Amniotic stem cell (primary cell): ENCODE measurements at places on chromosomes 16 and 17.

- DNase-seq: no peak
Measured at GRCh38 chr16:85369741-85370528, 243.2 kb upstream of the GSE1 start.

DNA sequence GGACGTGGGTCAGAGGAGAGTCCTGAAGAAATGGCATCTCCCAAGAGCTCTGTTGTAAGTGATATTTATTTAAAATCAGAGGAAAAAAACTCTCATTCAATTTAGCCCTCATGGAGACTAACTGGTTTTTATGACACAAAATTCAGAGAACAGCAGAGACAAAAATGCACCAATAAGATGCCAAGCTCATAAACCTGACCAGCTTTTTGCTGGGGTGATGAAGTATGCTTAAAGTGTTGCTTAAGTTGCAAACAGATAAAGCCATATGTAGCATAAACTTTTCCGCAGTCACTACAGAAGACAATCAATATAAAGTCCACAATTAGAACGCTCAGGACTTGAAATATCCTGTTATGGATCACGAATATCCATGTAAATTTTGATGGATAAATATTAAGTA, 124.0 kb upstream of the CORO6 start:
- no peak for DNase-seq

GRCh38 chr17:1398931-1399678, 917 bp downstream of the YWHAE start:
- no peak for DNase-seq

GRCh38 chr17:79841369-79842135, 2.3 kb upstream of the CBX4 start:
- no peak for DNase-seq

- DNase-seq: no peak
Measured at GRCh38 chr17:71118039-71118438, 948.7 kb downstream of the KCNJ2 start.

- no peak for DNase-seq
Measured at GRCh38 chr17:39016193-39017153, 49.3 kb upstream of the FBXO47 start.

- DNase-seq: no peak
Measured at GRCh38 chr17:67478401-67479041, 101.4 kb downstream of the PITPNC1 start.

- no peak for DNase-seq
Measured at GRCh38 chr16:88763502-88764053, 21.4 kb downstream of the PIEZO1 start.

- peak; percentile 5 for DNase-seq
Measured at GRCh38 chr16:73956587-73957494, 339.8 kb upstream of the PSMD7 start.

DNA sequence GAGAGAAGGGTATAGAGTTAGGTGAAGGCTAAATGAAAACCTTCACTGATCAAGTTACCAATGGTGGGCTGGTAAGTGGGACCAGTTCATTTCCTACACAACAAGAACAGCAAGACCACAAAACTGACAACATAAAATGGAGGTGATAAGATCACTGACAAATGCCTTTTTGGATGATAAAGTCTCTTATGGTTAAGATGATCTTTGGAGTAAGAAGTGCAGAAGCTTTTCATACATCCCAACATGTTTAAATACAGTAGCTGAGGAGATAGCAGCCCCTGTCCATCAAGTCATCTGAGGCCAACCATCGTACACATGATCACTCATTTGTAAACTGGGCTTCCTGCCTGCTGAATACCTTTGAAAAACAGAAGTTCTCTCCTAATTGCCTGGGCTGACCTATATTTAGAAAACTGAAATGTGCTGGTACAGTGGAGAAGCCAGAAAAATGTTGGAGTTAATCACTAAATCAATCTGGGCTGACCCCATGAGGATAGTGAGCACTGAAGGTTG, 259.0 kb upstream of the ZFHX3 start:
- no peak for DNase-seq

DNA sequence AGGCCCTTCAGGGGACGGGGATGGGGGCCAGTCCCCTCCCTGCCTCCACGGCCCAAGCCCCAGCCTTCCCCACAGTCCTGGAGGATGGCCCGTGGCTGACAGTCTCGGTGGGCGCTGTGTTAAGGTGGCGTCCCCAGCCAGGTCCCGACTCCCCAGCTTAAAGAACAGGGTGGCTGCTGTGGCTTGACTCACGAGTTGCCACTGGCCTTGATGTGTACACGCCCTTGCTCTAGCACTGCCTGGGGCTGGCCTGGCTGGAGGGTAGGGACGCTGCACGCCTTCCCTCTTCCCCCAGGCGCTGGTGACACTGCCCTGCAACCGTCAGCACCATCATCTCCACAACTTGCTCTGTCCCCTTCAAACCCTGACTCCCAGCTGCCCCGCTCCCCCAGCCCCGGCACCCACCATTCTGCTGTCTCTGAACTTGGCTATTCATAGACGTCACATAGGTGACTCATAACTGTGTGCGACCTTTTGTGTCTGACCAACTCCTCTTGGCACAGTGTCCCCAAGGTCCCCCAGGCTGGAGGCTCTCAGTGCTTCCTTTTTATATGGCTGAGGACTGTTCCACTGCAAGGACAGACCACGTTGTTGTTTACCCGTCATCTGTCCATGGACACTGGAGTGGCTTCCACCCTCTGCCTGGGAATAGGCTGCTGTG, 6.3 kb downstream of the GNPTG start:
- DNase-seq: no peak

DNA sequence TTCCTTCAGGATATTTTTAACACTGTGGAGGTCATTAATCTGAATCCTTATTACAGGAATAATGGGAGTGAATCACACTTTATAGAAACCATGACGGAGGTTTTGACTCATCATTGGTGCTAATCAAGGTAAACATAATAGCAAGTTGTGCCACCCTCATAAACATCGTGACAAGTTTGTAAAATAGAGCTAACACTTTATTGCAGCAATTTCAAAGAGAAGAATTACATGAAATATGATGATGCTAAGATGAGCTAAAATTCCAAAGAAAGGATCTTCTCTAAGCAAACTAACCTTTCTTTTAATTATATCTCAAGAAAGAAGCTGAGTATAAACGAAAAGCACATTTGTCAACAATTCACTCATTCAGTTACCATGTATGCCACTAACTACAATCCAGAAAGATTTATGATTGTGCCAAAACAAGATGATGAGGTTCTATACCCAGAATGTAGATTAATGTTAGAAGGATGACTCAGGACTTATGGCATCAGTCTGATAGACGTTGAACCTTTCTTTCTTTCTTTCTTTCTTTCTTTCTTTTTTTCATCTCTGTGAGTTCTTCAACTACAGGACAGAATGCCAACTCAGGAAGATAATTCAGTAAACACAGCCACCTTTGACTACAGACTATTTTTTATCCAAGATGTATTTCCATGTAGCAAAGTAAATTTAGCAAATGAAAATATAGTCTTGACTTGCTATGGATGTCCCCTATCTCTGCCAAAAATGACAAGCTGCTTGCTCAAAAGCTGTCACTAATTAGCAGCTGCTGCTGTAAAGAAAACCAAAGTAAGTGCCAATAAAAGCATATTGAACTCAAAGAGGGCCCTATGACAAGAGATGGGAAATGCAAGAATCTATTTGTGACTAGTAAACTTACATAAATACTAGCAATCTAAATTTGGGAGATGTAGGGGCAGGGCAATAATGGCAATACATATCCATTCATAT, 23.3 kb downstream of the STAT5B start:
- DNase-seq: no peak

- no peak for DNase-seq
Measured at GRCh38 chr17:50665838-50666237, 31.2 kb downstream of the ABCC3 start.

- DNase-seq: no peak
Measured at GRCh38 chr17:30921544-30922196, at the start of gene ADAP2. ADAP2 (plus strand) TSS chr17:30921945; CDS start chr17:30922015, 70 bp downstream.
